ENCODE measurements at places on chromosomes 7 and 10. TPM values are rescaled to one million over a fixed set of nuclear protein-coding genes. Genes with fewer than 3 reads are reported as not detected.

DNA sequence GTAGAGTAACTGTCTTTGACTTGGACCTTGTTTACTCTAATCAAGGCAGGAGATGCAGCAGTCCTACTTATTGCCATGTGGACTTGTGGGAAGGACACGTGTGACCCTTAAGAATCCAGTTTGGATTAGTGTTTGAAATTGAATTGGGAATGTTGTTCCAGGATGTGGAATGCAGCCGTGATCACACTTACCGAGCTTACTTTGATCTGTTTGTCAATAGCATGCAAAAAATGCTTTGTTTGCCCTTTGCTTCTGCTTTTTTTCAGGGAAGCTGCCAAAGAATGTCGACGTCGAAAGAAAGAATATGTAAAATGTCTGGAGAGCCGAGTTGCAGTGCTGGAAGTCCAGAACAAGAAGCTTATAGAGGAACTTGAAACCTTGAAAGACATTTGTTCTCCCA, 84.7 kb downstream of the CREM start:
- H3K27me3 ChIP-seq = no peaks in the 10 kb centered on the region
- DNase-seq = no peak
- no peak overlapping the region for H3K4me3 ChIP-seq
- no peak overlapping the region for H3K27ac ChIP-seq

GRCh38 chr10:88858491-88858890, 6.8 kb upstream of the ANKRD22 start:
- H3K4me1 ChIP-seq = peaks cover 1% of the 10 kb centered on the region
- no peak overlapping the region for H3K4me3 ChIP-seq
- no peak for DNase-seq
- H3K36me3 ChIP-seq = no peaks in the 10 kb centered on the region
- H3K27me3 ChIP-seq = peaks cover 10% of the 10 kb centered on the region

Gene WNT2
- total RNA-seq = not detected

Gene RUFY2
- 15.7 TPM for total RNA-seq

Gene LLCFC1
- total RNA-seq = not detected

Gene FAM24B
- total RNA-seq = 3.0 TPM

Gene PSD
- total RNA-seq = 2.3 TPM
